ENCODE measurements at places on chromosomes 3 and 15. TPM values are rescaled to one million over a fixed set of nuclear protein-coding genes. Genes with fewer than 3 reads are reported as not detected.

DNA sequence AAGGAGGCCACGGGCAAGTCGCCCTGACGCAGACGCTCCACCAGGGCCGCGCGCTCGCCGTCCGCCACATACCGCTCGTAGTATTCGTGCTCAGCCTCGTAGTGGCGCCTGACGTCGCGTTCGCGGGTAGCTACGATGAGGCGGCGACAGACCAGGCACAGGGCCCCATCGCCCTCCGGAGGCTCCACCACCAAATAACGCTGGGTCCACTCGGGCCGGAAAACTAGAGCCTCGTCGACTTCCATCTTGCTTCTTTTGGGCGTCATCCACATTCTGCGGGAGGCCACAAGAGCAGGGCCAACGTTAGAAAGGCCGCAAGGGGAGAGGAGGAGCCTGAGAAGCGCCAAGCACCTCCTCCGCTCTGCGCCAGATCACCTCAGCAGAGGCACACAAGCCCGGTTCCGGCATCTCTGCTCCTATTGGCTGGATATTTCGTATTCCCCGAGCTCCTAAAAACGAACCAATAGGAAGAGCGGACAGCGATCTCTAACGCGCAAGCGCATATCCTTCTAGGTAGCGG lies at the start of gene EPM2AIP1:
Gene EPM2AIP1, minus strand, starts transcription at position 326 of the 520 bp plus-strand sequence. Its CDS starts 54 bp downstream, at position 272.
- peaks cover 28% of the 10 kb centered on the region for H3K4me1 ChIP-seq
- H3K4me3 ChIP-seq: peak within 1 kb of the TSS; percentile 69
- peak; percentile 94 for DNase-seq
- no peaks in the 10 kb centered on the region for H3K27me3 ChIP-seq
- H3K36me3 ChIP-seq: no peaks in the 10 kb centered on the region

- no peaks in the 10 kb centered on the region for H3K4me1 ChIP-seq
- H3K27me3 ChIP-seq: no peaks in the 10 kb centered on the region
- H3K27ac ChIP-seq: no peak overlapping the region
Observed at GRCh38 chr3:175224051-175224450, 364.9 kb downstream of the NAALADL2 start.

DNA sequence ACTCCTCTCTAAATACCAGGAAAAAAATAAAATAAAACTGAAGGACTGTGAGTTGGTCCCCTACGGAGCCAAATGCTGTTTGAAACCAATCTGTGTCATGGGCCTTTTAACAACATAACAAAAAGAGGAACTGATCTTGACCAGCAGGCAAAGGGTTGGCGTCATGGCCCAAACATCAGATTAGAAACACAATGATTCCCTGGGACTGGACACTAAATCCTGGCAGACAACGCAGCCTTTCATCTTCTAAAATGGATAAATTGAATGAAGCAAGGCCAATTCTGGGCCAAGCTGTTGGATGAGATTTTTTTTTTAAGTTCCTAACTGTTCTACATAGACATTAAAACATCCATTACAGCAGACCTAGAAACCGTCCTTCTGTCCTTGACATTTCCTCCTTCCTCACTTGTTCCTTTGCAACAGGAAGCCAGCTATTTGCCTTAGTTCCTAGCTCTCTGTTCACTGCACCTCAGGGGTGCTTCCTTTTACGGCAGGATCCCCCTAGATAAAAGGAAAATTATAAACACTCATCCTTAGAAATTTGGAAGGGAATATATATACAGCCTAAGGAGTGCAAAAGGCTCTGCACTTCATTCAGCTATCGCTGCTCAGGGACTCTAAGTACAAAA lies 21.6 kb upstream of the TAFA4 start:
- no peaks in the 10 kb centered on the region for H3K4me1 ChIP-seq
- H3K27ac ChIP-seq: no peak overlapping the region
- DNase-seq: no peak

- no peaks in the 10 kb centered on the region for H3K4me1 ChIP-seq
- H3K27me3 ChIP-seq: no peaks in the 10 kb centered on the region
- no peak for DNase-seq
- no peak within 1 kb of the TSS for H3K27ac ChIP-seq
Observed at GRCh38 chr3:100114413-100115030, at the start of gene FILIP1L. FILIP1L (minus strand) TSS chr3:100114501.

DNA sequence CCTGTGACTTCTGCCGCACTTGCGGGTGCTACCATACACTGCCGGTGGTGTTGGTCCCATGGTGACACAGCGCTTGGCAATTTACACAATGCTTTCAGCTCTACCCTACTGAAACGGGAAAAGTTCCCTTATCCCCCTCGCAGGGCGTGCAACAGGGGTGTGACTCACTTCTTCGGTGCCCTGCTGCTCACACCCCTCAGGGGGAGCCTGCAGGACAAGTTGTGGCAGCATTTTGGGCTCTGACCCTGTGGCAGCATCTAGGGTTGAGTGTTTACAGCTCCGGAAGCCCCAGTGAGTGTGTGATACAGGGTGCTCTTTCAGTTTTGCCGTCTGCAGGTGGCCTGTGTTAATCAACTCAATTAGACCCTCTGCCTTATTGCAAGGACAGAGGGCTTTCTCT lies 324.7 kb upstream of the RGMA start:
- H3K27ac ChIP-seq: no peak overlapping the region
- H3K4me1 ChIP-seq: no peaks in the 10 kb centered on the region
- H3K27me3 ChIP-seq: no peaks in the 10 kb centered on the region
- no peaks in the 10 kb centered on the region for H3K36me3 ChIP-seq
- H3K4me3 ChIP-seq: no peak overlapping the region

- DNase-seq: no peak
Observed at GRCh38 chr15:62052713-62053112, 7.5 kb downstream of the VPS13C start.

The KLHL40 gene
- total RNA-seq: not detected

DNA sequence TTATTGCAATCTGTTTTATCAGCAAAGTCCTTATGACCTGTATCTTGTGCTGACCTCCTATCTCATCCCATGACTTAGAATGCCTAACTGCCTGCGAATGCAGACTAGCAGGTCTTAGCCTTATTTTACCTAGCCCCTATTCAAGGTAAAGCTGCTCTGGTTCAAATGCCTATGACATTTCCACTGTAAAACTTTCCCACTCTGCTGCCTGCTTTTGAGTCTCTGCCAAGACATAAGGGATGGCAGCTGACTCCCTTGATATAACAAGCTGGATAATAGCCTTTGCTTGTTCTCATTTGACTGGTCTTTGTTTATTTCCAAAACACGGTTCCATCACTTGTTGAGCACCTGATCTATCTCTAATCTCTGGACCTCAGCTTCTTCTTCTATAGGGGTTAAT lies 131.9 kb upstream of the STRIT1 start:
- H3K36me3 ChIP-seq: no peaks in the 10 kb centered on the region
- H3K4me3 ChIP-seq: no peak overlapping the region
- H3K27ac ChIP-seq: no peak overlapping the region
- DNase-seq: no peak
- no peaks in the 10 kb centered on the region for H3K4me1 ChIP-seq

- DNase-seq: no peak
- H3K4me1 ChIP-seq: no peaks in the 10 kb centered on the region
- no peaks in the 10 kb centered on the region for H3K27me3 ChIP-seq
- no peak overlapping the region for H3K27ac ChIP-seq
- no peaks in the 10 kb centered on the region for H3K36me3 ChIP-seq
Observed at GRCh38 chr3:17801131-17801530, 58.7 kb upstream of the TBC1D5 start.

All from Peyer's patch (tissue), 4 donors.